ENCODE measurements at places on chromosomes 1 and 21. TPM values are rescaled to one million over a fixed set of nuclear protein-coding genes. Genes with fewer than 3 reads are reported as not detected.

DNA sequence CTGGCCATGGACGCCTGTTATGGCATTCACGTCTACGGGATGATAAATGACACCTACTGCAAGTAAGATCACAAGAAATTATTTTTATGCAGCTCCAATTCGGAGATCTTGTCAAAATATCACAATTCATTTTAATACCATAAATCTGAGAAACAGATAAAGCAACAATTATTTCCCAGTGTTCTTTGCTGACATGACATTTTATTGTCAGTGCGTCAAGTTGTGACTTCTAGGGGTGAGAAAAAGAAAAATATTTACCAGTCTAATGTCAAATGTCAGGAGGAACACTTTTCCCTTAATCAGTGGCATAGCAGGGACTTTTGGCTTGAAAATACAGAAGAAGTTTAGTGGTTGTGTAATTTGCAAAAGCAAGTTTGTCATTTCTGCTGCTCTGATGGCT is 239.8 kb upstream of the ST6GALNAC5 start:
- DNase-seq: no peak

The F5 gene
- total RNA-seq: not detected

The MRTO4 gene
- 18.5 TPM for total RNA-seq

DNA sequence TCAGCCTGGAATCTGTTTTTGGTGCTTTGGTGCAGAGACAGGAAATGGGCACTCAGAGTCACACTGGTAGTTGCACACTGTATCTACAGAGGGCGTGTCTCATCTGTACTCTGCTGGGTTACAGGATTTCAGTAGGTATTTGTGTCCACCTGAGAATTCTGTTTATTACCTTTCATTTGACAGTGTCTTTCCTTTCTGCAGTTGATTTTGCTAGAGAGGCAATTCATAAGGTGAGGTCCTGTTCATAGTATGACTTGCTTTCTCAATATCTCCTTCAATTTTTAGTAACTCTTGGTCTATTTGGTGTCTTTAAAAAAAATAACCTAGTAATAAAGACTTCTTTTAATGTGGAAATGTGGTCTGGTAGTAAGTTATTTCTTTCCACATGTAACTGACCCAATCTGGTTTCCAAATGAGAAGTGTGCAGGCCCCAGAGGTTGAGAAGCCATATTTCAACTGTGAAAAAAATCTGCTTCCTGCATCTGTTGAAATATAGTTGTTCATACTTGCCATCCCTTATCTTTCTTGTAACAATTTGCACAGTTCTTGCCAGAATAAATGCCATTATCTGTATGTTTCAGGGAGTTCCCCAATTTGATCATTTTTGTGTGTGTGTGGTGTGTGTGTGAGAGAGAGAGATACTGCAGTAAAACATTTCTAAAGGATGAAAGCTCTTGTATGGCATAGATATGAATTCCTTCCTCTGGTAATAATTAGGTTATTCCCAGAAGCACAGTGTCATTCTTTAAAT is 78.4 kb upstream of the DNAJC6 start:
- no peak for DNase-seq

DNA sequence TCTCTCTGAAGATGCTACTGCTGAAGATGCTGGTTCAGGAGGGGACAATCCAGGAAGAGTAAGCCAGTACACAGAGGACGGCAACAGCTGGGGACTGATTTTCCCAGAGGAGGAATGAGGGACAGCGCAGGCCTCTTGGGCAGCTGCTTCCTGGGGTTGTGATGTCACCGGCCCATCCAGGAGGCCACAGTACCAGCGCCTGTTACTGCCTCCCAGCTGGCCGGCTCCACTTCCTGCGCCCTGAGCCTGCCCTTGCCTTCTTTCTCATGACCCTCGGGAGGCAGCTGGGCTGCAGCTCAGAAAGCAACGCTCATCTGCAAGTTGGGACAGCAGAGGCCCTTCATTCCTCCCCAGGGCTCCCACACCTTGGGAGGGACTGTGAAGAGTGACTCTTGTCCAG is 21.9 kb upstream of the ID3 start:
- DNase-seq: no peak

The NMNAT2 gene
- 2.5 TPM for total RNA-seq

The COPA gene
- total RNA-seq: 282 TPM

The NTRK1 gene
- total RNA-seq: 0.88 TPM

DNA sequence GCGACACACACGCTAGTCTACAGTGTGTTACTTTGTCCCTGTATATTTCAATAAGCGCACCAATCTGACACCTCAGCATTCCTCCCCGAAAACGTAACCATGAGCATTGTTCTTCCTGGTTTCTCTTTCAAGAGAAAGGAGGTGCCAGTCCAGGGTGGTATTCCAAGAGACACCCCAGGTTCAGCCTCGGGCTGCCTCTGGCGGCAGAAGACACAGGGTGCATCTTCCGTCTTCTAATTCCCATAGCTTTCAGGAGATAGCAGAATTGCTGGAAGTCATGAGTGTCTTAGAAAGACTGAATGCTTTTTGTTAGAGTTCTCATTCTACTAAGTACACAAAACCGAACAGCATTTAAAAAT is 15.9 kb upstream of the RGS8 start:
- no peak for DNase-seq

DNA sequence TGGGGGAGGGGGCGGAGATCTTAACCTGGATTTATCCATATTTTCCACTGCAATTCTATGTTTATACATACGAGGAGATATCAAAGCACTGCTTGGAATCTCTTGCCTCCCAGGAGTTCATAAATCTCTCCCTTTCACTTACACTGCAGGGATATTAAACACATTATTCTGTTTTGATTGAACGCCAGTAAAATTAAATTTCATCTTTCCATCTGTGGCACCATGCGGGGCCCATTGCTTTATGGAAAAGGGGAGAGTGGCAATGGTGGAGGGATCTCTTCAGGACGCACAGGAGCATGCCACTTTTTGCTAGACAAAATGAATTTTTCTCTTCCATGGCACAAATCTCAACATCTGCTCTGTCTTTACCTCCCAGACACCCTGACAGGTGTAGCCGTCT is 648.0 kb upstream of the PLXNA2 start:
- no peak for DNase-seq

DNA sequence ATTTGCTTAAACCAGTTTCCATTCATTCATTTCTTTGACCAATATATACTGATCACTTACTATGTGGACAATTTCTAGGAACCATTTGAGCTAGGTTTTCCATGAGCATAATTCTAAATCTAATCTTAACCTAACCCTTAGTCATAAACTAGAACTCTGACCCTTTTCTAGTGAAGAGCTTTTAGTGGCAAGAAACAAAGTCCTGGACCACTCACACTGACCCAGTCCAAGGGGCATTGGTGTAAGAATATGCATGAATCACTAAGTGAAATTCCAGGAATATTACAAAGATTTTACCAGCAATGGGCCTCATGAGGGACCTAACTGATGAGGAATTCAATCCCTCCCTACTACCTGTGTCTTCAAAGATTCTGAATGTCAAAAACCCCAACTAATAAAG is 40.6 kb upstream of the SLC2A1 start:
- peak; percentile 65 for DNase-seq

GRCh38 chr1:86696522-86696921 is 7.9 kb upstream of the SH3GLB1 start:
- no peak for DNase-seq

The TFF3 gene
- total RNA-seq: not detected

The BRINP2 gene
- total RNA-seq: not detected

The HSF2BP gene
- total RNA-seq: 1.8 TPM

GRCh38 chr21:25904044-25904695 is 169.4 kb downstream of the GABPA start:
- DNase-seq: no peak

GRCh38 chr1:201734786-201735185 is 94.2 kb upstream of the IPO9 start:
- DNase-seq: no peak

DNA sequence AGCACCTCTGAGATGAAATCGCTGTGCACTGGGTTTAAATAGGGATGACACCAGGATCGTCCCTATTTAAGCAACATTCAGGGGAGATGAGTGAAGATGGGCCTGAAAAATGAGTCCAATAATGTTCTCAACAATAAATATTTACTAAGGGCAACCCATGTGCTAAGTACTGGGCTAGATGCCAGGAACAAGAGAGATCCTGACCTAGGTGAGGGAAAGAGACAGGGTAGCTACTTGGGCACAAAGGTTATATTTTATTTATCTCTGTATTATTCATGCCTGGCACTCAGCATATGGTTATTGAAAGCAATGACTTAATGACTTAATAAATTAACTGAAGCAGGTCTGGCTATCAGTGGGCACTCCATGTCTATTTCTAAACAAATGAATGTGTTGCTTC is 27.4 kb upstream of the AVPR1B start:
- DNase-seq: no peak

DNA sequence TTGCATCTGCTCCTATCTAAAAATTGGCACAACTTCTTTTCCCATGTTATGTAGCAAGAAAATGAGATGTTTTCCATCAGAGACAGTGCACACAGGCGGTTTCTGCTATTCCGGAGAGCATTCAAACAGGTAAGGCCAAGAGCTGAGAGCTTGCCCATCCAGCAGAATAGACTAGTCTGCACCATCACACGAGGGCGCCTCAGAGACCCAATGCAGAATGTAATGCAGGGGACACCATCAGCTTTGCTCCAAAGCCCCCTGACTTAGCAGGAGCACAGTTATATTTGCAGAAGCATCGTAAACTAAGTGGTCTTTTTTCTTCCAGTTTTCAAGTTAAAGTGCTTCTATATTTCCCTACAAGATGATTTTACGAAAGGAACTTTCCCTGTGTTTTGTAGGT is 4.7 kb downstream of the IL24 start:
- DNase-seq: no peak

GRCh38 chr1:183840140-183840539 is 35.2 kb downstream of the RGL1 start:
- DNase-seq: no peak

DNA sequence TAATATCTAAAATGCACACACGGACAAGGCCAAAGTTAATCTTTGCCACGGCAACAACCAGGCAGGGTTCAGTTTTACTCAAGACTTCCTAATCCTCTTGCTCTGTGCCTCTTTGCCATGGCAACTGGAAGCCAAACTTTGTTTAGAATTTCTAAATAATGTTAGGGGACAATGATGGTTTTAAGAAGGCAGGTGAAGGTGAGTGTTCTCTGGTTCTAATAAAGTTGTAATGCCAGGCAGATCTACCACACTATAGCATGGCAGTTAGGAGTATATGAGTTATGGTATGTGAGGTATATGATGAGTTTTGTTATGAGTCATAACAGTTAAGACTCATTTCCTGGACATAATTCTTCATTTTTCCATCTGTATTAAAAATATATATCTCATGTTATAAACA is 2.7 kb downstream of the PTPRC start:
- no peak for DNase-seq

The LAX1 gene
- 0.29 TPM for total RNA-seq

DNA sequence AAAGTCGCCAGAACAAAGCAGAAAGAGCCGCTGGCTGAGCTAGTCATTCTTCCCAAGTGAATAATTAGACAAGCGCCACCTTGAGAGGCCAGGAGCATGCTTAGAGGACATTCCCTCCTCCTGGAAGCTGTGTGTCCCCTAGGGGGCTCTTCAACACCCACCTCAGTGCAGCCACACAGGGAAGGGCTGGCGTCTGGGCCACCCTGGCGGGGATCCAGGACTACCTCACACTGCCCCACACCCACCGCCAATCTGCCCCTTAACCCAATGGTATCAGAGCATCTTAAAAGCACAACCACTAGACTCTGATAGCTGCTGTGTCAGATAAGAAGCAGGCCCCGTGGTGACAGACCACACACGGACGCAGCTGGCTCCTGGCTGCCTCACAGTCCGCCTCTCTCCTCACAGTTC is 24.9 kb downstream of the SETD4 start:
- DNase-seq: no peak

The CFAP107 gene
- total RNA-seq: not detected

GRCh38 chr1:80244372-80244771 is 1237.8 kb upstream of the ADGRL4 start:
- DNase-seq: no peak

DNA sequence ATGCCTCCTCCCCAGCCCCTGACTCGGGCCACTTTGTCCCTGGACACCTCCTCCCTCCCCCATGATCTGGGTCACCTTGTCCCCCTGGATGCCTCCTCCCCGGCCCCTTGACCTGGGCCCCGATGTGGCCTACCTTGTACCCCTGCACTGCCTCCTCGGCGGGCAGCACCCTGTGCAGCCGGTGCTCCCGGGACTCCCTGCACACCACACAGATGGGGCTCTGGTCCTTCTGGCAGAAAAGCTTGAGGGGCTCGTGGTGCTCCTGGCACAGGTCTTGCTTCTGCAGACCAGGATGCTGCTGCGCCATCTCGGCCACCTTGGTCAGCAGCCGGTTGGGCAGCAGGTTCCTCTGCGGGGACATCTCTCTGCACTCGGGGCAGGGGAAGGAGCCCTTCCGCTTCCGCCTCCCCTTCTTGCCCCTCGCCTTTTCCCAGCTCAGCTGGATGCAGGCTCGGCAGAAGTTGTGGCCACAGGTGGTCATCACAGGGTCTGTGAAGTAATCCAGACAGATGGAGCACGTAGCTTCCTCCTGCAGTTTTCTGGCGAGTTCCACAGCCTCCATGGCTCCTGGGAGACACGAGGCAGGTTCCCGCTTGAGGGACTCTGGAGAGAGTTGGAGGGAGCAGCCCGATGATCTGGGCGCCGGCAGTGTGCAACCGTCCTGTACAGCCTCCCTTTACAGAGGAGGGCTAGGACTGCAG is 2.0 kb downstream of the TRIM17 start:
- peak; percentile 58 for DNase-seq

DNA sequence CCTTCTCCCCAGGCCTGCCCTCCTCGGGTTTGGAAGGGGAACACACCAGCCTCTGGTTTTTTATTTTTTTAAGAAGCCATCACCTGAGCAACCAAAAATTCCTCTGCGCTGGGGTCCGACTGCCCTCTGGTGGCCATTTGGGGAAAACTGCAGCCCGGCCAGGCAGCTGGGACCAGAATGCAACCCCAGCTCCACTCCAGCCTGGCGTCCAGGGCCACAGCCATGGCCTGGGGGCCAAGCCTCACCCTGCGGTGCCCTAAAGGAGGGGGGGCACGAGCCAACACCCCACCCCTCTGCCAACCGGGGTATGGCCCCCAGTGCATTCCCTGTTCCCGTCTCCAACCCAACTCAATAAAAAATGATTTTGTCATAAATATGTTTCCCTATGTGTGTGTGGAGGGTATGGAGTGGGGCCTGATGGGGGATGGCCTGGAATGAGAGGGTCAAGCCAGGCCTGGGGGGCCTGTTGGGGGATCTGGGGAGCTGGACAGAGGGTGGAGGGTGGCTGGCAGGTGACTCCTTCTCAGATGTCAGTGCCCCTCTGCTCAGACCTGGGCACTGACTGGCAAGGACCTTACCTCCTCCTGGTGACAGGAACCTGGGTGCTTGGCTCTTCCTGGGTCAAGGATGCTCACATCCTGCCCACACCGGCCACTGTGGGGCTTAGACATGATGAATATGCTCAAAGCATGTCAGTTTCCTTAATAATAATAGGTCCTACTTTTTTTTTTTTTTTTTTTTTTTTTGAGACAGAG is 3.2 kb downstream of the GPR3 start:
- peak; percentile 96 for DNase-seq

GRCh38 chr1:244102468-244102867 is 51.4 kb downstream of the ZBTB18 start:
- DNase-seq: no peak

The NHLH1 gene
- total RNA-seq: under 0.01 TPM

- DNase-seq: no peak
Observed at GRCh38 chr1:7960165-7960564, 1.3 kb upstream of the PARK7 start.

All from osteoblast (primary cell).